ENCODE measurements at places on chromosomes 7 and 10.

DNA sequence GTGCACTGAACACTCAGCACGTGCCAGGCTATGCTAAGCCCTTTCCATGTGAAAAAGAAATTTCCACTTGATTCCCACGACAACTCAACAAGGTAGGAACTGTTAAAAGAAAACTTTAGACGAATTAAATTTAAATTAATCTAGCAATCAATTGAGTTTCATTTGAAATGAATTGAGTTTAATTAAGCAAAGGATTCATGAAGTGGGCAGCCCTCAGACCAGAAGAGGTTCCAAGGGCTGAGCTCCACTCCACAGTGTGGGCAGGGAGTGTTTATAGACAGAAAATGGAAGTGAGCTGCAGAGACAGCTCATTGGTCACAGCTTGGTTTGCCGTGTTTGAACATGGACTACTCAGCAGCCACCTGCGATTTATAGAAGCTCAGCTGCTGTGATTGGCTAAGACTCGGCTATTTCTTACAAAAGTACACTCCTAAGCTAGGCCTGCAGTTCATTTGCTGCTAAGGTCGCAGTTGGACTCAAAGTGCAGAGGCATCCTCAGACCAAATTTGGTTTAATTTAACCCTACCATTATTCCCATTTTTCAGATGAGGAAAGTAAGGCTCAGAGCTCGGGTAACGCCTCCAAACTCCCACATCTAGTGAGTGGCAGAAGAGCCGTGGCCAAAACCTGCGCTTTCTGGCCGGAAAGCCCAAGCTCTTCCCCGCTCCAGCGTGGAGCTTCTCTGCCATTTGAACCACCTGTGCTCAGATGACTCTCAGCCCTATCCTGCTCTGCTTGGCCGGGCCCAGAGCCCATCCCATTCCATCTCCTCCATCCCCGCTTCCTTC, 24.9 kb downstream of the CALML3 start:
- DNase-seq: no peak

DNA sequence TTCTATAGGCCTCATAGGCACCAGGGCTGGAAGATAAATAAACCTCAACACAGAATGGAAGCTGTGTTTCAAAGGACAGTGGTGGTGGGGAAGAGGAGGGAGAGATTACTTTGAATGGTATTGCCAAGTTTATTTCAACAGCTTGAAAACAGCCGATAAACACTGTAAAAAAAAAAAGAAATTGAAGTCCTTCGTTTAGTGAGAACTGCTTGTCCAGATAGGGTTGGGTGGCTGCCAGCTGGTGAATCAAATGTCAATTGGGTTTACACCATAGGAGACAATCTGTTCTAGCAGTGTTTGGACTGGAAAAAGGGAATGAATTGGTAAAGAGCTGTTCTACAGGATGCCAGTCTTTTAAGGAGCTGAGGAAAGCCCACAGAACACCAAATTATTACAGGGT, 254.8 kb downstream of the PHF14 start:
- no peak for DNase-seq

- DNase-seq: no peak
Observed at GRCh38 chr7:150996376-150997074, 5.7 kb downstream of the NOS3 start.

GRCh38 chr7:137978464-137979237, 23.2 kb downstream of the CREB3L2 start:
- DNase-seq: no peak

DNA sequence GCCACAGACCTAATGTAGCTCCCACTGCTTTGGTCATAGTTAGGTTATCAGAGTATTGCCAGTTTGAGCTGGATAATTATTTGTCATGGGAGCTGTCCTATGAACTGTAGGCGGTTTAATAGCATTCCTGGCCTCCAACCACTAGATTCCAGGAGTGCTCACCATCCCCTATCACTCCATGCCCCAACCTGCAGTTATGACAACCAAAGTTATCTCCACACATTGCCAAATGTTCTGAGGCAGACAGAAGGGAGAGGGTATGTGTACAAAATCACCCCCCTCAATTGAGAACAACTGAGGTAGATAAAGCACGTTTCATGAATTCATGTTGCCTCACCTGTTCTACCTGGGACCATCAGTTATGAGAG, 119.0 kb upstream of the CACUL1 start:
- DNase-seq: no peak

DNA sequence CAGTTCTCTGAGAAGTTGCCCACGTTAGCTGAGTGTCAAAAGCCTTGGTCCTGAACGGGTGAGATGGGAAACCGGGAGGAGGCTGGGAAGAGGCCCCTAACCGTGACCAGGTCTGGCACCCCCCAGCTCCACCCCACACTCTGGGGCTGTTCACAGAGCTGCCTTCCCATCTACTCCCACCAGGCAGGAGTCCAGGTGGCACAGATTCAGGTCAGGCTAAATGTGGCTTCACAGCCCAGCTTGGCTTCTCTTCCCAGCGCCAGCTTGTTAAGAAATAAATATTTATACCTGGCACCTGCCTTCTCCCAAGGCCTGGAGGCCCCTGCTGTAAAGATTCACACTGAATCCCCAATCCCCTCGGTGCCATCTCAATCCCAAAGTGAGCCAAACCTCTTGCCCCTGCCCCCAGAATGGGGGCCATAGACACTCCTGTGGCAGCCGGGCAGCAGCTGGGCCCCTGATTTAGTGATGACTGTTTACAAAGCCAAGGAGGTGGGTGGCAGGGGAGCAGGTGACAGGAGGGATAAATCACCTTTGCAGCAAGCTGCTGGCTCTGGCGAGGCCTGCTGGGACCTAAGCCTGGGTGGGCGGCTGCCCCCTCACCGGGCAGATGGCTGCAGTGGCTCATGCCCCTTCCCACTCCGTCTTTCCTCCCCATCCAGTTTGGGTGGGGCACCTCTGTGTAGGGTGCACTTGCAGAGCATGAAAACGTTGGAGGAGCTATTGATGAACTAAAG, 72.5 kb downstream of the GOLGA7B start:
- DNase-seq: no peak

DNA sequence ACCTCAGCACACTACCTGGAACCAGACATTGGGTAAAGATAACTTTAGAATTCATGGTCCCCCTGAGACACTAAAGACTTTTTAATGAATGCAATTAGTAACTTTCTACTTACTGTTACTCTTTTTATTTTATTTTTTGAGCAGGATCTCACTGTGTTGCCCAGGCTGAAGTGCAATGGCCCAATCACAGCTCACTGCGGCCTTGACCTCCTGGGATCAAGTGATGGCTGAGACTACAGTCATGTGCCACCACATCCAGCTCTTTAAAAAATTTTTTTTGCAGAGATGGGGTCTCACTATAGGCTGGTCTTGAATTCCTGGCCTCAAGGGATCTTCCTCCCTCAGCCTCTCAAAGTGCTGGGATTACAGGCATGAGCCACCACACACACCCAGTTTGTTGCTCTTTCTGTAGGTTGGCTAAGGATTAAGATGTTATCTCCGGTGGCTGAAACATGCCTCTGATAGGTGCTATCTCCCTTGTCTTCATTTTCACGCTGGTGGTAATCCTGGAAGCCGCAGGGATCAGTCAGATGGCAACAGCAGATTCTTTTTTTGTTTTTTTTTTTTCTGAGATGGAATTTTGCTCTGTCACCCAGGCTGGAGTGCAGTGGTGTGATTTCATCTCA, 128.3 kb downstream of the TCF7L2 start:
- no peak for DNase-seq

GRCh38 chr10:114458955-114459354, 54.7 kb upstream of the AFAP1L2 start:
- peak; percentile 26 for DNase-seq

- DNase-seq: no peak
Observed at GRCh38 chr7:45099891-45100760, 11.4 kb upstream of the NACAD start.

DNA sequence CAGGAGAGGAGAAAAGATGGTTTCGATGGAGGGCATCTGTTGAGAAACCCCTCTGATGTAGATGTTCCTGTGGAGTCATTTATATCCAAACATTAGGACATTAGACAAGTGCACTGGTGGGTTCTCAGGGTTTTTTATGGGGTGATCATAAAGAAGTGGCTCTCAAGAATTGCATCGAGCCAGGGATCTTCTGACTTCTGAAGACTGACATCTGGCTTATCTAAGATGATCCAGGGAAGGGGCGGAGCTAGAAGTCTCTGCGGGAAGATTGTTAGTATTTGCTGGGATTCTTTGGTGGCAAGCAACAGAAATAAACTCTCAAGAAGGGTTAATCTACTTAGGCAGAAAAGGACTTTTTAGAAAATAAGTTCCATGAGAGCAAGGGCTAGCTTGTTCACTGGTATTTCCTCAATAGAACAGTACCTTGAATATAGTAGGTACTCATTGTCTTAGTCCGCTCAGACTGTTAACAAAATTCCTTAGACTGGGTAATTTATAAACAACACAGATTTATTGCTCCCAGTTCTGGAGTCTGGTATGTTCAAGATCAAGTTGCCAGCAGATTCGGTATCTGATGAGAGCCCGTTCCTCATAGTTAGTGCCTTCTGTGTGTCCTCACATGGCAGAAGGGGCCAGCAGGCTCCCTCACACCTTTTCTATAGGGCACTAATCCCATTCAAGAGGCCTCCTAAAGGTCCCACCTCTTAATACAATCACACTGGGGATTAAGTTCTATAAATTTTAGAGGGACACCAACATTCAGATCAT, 28.5 kb upstream of the SYPL1 start:
- no peak for DNase-seq

DNA sequence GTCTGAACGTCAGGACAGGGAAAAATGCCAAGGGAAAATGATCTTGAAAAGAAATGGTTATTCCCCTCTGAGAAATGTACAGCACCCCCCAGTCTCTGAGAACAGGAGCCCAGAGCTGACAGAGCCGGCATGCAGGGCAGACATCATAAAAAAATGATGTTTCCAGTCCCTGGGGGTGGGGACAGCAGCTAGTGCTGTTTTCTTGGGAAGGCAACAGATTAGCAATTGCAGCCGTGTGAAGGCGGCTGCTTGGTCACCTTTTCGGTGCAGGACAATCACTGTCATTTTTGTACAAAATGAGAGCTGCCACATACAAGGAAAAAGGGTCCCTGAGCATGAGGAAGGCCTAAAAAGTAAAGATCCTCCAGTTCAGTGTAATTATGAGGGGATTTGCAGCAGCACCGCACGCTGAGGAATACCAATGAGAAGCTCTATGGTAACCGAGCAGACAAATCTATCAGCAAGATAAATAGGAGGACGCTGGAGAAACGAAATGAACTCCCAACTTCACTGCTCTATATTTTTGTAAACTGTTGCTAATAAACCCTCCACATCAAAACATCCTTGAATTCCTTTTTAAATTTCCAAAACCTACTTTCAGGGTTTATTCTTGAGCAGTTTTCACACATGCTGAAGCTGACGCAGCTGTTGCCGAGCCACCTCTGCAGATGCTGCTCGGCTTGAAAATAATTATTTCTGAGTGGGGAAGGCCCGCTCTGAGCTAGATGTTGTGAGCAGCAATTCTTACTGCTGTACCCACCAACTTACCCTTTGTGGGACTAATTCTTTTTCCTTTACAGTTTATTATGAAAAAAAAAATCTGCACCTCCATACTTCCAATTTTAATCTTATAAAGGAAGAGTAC, 98.2 kb upstream of the NEBL start:
- no peak for DNase-seq

All from stimulated activated CD4-positive, alpha-beta T cell treated with anti-CD3 and anti-CD28 coated beads, Interleukin-4, amount 100 ng/mL, for 48 hours (primary cell).